ENCODE measurements at places on chromosomes 7 and 10.

- DNase-seq = no peak
Observed at GRCh38 chr7:118202061-118202460, 18.1 kb downstream of the LSM8 start.

DNA sequence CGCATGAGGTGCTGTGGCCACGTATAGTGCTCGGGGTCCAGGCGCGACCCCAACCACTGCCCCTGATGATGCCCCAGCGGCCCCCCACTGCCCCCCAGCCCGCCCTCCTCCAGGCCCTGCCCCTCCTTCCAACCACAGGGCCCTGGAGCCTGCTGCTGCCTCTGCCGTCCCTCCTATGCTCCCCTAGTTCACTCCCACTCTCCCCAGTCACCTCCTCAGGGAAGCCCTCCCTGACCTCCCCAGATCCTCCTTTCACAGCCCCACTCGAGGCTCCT lies 93.8 kb downstream of the UNCX start:
- no peak for DNase-seq

GRCh38 chr10:119022846-119023552 lies 6.5 kb upstream of the NANOS1 start:
- DNase-seq = no peak

- DNase-seq = no peak
Observed at GRCh38 chr10:120600871-120601649, 144.0 kb downstream of the PLPP4 start.

GRCh38 chr7:83149466-83149865 lies 13.2 kb downstream of the PCLO start:
- no peak for DNase-seq

GRCh38 chr7:79664884-79665676 lies 211.6 kb upstream of the MAGI2 start:
- no peak for DNase-seq

GRCh38 chr7:84248843-84249242 lies 54.3 kb upstream of the SEMA3A start:
- DNase-seq = no peak

DNA sequence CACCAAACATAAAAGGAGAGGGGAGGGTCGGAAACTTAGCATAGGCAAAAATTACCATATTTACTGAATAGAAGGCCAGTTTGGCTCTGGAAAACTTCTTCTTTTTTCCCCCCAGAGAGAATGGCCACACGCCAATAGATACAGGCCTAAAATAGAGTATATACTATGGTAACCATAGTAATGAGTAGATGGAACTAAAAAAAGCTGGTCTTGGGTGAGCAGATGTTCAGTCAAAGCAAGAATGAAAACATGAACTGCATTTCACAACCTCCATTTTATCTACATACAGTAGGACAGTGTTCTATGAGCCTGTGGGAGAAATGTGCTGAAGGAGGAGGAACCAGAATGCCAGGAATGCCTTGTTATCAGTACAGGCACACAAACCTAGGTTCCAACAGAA lies 141.7 kb upstream of the SEMA3A start:
- DNase-seq = no peak

DNA sequence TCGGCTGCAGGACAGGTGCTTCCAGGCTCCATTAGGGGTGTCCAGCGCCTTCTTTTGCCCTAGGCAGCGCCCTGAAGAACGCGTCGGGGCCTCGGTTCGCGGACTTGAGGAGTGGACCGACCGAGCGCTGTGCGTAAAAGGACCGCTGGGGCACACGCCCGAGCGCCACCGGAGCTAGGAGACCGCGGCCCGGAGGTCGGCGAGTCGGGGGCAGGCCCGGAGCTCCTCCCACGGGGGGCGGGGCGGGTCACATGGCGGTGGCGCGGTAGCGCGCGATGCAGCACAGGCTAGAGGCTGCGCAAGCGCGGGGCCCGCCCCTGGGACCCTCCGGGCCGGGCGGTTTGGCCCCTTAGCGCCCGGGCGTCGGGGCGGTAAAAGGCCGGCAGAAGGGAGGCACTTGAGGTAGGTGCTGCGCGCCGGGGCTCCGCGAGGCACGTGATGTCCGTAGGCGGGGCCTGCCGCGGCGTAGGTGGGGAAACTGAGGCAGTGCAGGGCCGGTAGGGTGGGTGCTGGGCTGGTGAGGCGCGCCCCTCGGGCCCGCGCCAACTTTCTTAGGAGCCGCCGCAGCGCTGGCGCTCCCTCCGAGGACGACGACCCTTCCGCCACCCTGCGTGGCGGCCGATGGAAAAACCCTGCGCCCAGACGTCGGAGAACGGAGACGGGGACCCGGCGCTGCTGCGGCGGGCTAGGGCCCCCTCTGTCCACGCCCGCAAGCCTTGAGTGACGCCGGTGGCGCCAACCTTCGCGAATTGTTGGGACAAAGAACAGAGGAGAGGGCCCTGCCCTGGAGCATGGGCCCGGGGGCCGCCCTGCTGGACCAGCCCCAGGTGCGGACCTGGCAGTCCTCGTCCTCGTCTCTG lies at the start of gene PRXL2A:
Gene PRXL2A, plus strand, starts transcription at position 310 of the 860 bp plus-strand sequence. CDS start 11,917 bp downstream, outside the sequence.
- DNase-seq = peak; percentile 9

DNA sequence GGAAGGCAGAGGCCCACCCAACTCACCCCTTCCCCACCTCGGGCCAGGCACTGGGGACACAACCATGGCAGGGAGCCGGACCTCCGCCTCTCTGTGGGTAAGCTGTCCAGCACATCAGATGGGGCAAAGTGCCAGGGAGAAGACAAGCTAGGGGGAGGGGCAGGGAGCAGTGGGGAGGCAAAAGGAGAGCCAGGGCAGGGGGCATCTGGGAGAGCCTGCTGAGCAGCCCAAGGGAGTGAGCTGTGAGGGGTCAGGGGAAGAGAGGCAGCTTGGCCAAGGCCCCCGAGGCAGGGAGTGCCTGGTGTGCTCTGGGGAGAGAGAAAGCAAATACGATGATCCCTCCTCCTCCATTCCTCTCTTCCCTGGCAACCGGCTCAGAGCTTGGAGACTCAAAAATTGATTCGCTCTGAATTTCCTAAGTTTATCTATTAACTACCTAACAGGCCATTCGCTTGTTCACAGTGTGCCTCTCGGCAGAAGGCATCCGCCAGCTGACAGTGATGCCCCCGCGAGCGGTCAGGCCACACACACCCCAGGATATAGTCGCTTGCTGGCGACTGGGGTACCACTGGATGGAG lies 4.5 kb downstream of the CAMK2B start:
- no peak for DNase-seq

- no peak for DNase-seq
Observed at GRCh38 chr10:70331486-70332268, 47.9 kb upstream of the NPFFR1 start.

GRCh38 chr7:16450366-16450765 lies 15.2 kb downstream of the SOSTDC1 start:
- DNase-seq = no peak

GRCh38 chr7:32283546-32283945 lies 206.6 kb downstream of the LSM5 start:
- DNase-seq = no peak

DNA sequence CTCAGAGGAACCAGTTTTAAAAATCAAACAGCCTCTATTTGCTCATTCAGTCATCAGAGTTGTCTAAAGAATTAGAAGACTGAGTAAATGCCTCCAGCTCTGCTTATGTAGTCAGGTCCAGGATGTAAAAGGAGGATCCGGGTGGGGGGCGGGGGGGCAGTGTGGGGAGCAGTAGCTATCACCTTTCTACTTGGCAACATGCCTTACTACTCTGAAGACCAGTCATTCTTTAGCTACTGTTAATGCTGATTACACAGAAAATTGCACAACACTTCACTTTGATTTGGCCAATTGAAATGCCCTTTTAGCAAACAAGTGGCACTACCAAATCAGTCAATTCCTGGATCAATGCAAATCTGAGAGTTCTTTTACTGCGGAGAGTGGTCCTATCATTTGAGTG lies 164.2 kb downstream of the NXPH1 start:
- DNase-seq = peak; percentile 23

GRCh38 chr10:122543676-122544445 lies 16.7 kb upstream of the DMBT1 start:
- DNase-seq = no peak

- no peak for DNase-seq
Observed at GRCh38 chr10:83680470-83680891, 458.8 kb upstream of the GHITM start.

DNA sequence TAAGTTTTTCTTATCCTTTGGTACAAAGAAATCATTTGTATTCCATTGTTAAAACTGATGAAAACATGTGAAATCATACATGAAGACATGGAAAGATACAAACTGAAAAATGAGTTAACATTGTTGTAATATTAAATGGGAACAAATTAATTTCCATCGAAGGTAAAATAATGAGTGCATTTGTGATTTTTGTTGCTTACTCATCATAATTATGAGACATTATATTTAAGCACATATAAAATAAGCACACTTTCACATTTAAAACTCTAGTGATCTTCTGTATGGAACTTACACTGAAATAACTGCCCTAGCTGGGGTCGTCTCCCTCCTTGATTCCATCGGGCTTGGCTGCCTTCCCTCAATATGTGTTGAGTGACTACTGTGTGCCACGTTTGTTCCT lies 204.2 kb upstream of the PRPS1L1 start:
- DNase-seq = no peak

- peak; percentile 6 for DNase-seq
Observed at GRCh38 chr7:111242141-111242755, 151.3 kb downstream of the LRRN3 start.

DNA sequence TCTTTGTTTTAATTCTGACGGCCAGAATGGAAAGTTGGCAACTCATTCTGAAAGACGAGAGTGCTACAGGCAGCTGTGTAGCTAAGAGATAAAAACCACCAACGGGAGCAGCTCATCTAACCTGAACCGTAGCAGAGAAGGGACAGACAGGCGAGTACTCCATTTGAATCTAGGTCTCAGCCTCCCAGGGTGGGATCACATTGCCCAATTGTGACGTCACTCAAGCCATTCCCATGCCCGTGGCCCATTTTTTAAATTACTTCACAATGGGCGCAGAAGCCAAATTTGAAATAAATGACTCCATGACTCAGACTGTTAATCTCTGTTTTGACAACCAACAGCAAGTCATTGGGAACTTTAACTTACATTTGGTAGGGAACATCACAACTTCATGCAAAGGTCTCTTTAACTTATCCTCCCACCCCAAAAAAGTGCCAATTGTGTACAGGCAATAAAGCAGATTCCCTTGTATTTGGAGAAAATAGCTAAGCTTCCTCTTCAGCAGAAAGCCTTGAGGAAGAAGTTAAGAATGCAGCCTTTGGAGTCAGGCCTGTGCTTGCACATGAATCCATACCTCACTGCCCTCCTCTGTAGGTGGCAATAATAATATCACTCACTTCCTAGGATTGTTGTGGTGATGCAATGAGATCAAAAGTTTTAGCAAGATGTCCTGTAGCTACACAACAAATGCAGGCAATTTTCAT lies 93.2 kb upstream of the KIF5B start:
- DNase-seq = no peak

GRCh38 chr10:33955676-33956075 lies 621.2 kb upstream of the NRP1 start:
- DNase-seq = no peak

DNA sequence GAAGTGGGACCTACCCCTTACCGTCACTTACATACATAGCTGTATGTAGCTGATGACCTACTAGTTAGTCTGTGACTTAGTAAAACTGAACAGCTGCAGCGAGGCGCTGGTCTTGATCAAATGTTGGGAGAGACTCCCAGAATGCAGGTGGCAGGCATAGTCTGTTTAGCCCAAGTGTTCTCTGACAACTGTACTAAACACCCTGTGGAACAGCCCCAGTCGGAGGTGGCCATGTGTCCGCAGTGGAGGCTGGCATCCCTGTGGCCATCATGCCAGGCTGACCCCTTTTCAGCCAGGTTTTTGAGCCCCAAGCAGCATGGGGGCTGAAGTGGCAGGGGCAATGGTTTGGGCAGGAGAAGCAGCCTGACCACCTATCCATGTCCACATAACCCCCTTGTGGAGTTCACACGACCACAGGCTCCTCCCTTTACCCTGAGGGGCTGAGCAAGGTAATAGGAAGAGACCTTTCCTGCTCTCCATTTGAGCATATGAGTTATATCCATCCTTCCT lies 7.2 kb downstream of the ADCY1 start:
- DNase-seq = no peak

DNA sequence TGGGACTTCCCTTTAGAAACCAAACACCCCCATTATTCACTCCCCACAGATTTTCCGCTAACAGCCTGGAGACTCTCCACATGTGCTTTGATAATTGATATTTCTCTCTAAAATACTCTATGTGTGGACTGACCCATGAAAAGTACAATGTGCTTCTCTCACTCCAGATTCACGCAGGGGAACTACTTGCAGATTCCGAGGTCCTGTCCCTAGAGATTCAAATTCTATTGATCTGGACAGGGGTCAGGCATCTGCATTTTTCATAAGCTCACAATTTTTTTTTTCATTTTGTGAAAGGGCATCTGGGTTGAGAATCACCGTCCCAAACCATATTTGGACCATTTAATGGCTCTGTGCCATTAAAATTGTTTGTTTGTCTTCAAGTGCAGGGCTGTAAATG lies 98.7 kb downstream of the CALCR start:
- DNase-seq = no peak

DNA sequence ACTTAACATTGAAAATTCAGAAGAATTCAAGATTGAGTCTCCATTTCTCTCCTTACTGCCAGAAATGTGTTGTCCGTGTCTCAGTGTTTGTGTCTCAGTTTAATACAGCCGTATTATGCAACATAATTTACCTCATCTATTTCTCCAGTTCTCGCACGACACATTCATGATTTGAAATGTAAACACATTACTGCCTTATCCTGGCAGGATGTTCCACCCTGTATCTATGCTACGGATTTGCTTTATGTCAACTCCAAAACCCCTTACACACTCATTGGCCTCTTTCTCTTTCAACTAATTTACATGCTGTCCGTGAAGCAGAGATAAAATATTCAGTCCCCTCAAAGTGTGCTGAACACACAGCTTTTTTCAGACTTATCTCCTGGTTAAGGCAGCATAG lies 653.7 kb upstream of the SEMA3D start:
- DNase-seq = no peak

GRCh38 chr10:64275774-64276173 lies 754.6 kb downstream of the REEP3 start:
- DNase-seq = no peak

- DNase-seq = no peak
Observed at GRCh38 chr7:95011995-95012394, 104.6 kb downstream of the PPP1R9A start.

GRCh38 chr10:28293236-28294168 lies 9.4 kb downstream of the MPP7 start:
- DNase-seq = no peak

DNA sequence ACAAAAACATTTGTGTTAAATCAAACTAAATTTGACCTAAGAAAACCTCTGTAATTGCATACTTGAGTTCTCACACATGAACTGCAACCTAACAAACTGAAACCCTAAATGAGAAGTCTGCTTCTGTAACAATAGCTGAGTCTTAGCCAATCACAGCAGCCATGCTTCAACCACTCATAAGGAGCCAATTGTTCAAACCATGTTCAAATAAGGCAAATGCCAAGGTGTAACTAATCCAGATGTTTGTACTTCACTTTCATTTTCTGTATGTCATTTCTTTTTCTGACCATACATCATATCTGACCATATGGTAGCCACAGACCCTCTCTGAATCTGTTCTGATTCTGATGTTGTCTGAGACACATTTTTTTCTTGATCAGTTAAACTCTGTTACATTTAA lies 47.5 kb upstream of the ANTXRL start:
- DNase-seq = no peak

GRCh38 chr10:90998733-90999511 lies 78.0 kb upstream of the ANKRD1 start:
- no peak for DNase-seq

Data from NCI-H2107 (cell line).